ENCODE measurements at places on chromosomes 11 and 22.
A peak's percentile ranks its signal among the peaks of the same experiment; 100 is the strongest.

DNA sequence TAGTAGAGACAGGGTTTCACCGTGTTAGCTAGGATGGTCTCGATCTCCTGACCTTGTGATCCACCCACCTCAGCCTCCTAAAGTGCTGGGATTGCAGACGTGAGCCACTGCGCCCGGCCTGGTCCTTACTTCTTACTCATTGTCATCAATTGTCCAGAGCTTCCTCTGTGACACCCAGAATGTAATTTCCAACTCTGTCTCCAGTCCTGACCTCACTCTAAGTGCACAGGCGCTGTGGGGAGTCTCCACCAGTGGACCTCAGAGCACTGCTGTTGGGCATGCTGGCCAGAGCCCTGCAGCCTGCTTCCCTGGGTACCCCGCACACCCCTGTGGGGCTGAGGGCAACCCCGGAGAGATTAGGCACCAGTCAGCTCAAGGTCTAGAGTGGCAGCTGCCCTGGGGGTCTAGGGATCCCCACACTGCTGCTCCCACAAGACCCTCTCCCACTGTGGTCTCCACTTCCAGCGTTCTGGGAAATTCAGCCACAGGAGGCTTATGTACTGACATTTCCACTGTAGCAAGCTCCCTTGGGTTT lies 1140.3 kb downstream of the TBC1D22A start:
- no peak for DNase-seq

GRCh38 chr11:121741761-121742361 lies 289.1 kb upstream of the SORL1-AS1 start:
- DNase-seq = peak; percentile 88

DNA sequence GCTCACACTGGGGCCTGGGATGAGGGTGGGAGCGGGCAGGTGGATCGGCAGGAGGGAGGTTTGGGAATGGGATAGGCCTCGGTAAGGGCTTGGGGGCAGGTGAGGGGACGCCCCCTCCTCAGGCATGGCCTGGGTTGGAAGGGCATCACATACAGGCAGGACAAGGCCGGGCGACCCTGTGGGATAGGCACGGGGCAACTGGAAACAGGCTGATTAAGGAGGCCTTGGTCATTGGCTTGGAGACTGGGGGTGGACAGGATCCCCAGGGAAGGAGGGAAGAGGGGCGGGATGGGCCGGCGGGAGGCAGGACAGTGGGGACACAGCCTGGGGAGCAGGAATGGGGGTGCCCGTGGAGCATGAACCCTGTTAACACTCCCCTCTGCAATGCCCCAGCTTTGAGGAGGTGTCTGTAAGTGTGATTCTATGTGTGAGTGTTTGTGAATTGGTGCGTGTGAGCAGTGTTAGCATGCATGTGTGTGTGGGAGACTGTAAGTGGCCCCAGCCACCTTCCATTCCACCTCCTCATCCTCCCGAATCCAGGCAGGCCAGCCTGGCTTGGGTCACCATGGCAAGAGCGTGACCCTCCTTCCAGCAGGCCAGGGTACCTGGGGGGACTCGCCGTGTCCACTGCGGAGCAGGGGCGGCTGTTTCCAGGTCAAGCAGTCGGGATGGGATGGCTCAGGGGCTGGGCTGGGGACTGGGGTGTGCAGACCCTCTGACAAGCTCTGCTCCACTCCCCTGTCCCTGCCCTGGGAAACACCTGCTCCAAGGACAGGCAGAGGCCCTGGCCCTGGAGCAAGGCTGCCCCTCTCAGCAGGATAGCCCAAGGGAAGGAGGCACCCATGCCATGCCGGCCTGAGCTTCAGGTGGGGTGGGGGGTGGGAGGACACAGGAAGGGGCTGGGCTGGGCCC lies 3.4 kb upstream of the PIM3 start:
- DNase-seq = no peak

DNA sequence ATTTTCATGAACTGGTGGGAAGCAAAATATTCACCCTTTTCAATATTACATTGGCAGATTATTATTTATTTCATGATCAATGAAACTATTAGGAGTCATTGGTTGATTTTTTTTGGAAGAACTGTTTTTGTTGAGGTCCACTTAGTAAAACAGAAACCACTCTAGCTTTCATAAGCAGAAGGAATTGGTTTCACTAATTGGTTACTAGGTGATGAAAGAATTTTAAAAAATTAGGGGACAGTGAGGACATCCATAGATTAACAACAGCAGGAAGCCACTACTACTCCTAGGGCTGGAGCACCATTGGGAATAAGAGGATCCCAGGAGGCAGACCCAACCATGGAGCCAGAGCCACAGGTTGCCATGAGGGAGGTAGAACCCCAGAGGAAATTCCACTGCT lies 74.4 kb upstream of the KCNA4 start:
- DNase-seq = no peak

DNA sequence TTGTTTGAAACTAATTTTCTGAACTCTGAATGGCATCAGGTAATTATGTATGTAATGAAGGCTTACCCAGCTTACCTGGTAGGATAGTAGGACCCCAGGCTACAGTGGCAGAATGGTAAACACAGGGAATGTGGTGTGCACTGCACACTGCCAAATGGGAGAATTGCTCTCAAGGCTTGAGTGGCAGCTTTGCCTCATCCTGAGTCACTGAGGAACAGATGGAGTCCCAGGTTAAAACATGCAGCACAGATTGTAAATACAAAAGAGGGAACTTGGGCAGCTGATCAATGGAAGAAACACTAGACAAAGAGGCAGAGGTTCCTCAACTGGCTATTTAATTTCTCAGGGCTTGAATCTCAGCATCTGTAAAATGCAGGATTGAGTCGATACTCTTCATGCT lies 24.4 kb downstream of the GPR83 start:
- DNase-seq = no peak

GRCh38 chr11:73139476-73140198 lies 2.5 kb downstream of the FCHSD2 start:
- no peak for DNase-seq
